ENCODE measurements at places on chromosomes 11 and 22.

GRCh38 chr22:38284042-38284402 lies 11.2 kb upstream of the TMEM184B start:
- peak; percentile 78 for DNase-seq

- no peak for DNase-seq
Measured at GRCh38 chr11:1771273-1771672, 7.5 kb upstream of the CTSD start.

DNA sequence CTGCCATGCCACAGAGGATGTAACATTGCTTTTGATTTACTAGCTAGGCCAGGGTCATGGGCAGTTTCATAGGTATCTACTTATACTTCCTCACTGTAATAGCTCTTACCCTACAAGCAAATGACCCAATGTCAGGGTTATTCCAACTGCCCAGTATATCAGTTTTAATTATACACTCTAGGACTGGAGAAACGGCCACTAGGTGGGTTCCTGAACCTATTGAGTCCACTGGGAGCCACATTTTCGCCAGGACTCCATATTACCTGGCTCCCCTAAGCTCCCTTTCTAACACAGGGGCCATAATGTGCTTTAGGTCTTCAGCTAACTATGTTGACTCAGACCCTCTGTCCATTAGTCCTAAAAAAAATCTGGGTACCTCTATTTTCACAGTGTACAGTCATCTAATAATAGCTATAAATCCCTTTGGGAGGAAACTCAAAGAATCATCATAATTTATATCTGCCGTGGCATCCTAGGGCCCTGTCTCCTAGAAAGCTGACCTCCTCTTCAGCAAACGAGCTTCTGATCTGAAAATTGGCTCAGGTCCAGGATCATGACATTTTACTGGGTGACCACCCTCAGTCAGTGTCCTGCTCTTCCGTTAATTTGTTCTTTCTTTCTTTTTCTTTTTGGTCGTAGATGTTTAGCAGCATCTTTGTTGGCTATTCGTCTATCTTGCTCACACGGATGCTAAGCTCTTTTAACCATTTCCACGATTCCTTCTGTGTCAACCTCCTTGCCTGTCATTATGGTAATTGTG lies 244.3 kb downstream of the FAM76B start:
- no peak for DNase-seq

DNA sequence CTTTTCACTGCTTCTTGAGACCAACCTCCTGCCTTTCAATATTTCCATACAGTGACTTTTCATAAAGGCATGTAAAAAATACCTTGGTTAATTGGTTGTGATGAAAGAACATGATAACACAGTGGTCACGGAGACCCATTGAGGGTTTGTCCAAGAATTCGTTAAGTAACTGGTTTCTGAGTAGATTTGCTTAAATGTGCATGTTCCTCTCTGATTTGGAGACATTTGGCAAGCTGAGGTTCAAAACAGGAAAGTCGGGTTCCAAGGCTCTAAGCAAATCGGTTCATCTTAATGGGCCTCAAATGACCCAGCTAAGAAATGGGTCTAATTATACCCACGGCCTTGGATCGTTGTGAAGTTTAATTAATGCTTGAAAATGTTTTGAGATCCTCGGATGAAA lies 36.9 kb upstream of the CCND1 start:
- DNase-seq = no peak

- no peak for DNase-seq
Measured at GRCh38 chr11:111379602-111380136, 594 bp upstream of the POU2AF1 start.

GRCh38 chr11:2458321-2458720 lies 13.5 kb downstream of the KCNQ1 start:
- no peak for DNase-seq

DNA sequence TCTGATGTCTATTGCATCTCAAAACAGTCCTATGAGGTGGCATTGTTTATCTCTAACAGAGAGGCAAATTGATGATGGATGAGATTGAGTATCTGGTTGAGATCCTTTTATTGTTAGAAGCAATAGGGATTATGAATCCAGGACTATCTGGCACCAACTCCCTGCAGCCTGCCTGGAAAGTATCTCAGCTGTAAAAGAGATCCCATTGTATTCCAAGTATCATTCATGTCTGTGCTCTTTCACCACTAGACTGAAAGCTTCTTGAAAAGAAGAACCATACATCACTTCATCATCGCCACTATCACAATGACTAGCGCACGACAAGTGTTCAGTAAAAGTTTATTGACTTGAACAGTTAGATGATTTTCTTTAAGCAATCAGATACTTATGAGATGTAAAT lies 41.9 kb upstream of the PCF11 start:
- no peak for DNase-seq

- no peak for DNase-seq
Measured at GRCh38 chr11:30573951-30574350, 12.2 kb downstream of the MPPED2 start.

DNA sequence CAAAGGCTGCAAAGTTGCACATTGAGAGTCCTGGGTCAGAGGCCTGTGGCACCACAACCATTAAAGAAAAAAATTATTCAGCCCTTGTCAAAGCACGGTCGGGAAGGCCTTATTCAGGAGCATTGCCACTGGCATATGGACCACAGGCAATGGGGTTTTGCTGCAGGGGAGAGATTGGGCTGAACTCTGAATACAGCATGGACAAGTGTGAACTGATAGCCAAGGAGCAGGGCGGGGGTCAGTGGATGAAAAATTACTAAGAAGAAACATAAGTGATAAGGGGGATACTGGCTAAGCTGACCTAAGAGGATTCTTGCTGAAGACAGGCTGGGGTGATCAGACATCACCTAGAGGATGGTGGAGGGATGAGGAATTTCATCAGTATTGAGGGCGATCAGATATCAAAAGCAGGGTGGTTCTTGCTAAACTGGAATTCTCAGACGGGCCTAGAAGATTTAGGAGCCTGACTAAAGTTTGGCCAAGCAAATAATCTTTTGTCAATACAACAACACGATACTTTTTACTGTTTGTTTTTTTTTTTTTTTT lies 3.3 kb upstream of the DGCR8 start:
- no peak for DNase-seq

DNA sequence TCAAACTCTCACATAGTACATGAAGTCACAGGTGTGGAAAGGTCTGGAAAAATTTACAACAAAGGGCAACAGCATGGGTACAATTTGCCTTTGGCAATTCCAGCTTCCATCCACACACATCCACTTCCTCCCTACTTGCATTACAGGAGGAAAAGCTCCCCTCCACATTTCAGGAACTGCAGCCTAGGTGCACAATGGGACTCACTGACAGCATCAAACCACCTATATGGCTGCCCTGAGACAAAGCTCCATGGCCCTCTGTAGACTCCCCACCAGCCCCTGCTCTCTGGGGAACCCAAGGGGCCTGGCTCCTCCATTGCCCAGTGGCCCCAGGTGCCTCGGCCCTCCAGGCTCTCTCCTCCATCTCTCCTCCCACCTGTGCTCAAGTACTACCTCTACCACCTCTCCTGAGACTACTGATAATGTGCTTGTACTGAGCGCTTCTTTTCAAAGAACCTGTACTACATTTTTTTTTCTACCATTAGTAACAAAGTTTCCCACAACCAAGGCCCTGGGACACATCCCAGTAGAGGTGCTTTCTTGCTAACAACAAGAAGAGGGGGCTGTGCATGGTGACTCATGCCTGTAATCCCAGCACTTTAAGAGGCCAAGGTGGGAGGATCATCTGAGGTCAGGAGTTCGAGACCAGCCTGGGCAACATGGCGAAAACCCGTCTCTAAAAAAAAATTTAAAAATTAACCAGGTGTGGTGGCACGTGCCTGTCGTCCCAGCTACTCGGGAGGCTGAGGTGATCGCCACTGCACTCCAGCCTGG lies 4.9 kb downstream of the YPEL1 start:
- DNase-seq = no peak

DNA sequence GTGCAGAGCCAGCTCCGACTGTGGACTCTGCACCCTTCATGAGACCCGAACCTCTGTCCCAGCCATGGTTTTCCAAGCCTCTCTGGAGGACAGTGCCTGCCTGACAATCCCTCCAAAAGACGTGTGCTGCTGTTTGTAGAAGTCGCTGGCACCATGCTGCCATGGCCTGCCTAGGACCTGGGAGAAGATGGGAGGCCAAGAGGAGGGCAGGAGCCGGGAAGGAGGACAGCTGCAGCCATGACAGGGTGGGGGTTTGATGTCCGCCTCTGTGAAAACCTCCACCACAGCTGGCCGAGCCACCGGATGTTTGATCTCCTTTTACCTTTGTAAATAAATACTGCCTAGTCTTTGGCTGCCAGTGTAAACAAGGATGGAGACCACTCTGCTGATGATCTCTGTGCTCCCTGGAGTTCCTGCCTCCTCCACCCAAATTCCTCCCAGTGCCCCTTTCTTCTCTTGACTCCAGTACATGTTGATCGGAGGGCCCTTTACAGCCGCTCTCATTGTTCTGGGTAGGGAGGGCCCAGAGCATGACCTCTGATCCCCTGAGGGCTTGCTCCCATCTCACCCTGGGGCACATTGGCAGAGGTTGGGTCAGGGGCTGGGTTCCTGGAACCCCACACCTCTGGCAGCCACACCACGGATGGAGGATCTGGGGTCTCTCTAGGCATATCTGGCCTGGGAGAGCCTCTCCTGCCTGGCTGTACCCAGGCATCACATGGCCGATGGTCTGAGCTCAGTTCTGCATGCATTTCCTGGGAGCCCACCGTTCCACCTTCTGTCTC lies 66.9 kb downstream of the BCR start:
- no peak for DNase-seq

- no peak for DNase-seq
Measured at GRCh38 chr11:43053638-43054412, 258.0 kb upstream of the API5 start.

DNA sequence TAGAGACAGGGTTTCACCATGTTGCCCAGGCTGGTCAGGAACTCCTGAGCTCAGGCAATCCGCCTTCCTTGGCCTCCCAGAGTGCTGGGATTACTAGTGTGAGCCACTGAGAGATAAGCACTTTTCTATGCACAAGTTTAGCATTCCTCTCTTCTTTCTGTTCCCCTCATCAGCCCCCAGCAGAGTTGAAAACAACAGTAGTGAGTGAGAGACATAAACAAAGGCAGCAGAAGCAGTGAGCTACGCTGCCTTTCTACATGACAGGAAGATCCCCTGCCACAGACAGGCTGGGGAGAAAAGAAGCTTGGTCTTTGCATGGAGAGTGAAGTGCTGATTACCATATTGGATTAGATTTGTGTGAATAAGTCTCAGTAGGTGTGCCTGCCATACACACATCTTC lies 392.0 kb upstream of the KIRREL3 start:
- DNase-seq = no peak

DNA sequence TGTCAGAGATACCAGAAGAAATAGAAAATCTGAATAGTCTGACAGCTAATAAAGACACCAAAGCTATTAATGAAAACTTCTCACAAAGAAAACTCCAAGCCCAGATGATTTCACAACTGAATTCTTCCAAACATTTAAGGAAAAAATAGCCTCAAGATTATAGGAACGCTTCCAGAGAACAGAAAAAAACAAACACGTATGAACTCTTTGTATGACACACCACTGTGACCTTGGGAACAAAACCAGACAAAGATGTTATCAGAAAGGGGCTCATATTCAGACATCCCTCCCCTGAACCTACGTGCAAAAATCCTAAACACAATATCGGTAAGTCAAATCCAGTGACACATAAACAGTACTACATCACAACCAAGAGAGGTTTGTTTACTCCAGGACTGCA lies 23.5 kb downstream of the CERK start:
- no peak for DNase-seq

DNA sequence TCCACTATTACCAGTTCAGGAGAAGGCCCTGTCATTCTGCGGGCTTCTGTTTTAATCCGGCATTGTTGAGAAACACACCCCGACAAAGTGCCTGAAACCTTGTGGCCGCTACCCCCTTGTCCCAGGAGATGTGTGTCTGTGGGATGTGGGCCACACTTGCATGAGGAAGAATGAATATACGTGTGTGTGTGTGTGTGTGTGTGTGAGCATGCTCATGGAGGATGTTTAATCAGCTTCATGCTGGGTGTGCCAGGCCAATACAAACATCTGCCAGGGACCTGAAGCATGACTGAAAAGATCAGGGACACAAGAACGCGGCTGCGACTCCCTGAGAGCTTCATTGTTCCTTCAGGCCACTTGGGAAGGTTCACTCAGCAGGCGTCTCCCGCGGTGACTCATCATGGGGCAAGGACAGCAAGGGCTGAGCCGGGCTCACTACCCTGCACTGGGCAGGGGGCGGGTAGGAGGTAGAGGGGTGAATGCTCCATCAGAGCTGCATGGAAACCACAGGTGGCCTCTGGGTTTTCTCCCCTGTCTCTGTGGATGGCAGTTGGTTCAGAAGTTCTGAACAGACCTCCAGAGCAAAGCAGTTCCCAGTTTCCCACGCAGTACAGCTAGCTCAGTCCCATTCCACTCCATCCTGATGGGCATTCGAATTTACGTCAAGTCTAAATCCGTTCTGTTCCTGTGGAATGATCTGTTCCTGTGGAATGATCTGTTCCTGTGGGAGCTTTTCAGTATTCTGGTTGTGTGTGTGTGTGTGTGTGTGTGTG lies 7.0 kb upstream of the MALAT1 start:
- DNase-seq = no peak

DNA sequence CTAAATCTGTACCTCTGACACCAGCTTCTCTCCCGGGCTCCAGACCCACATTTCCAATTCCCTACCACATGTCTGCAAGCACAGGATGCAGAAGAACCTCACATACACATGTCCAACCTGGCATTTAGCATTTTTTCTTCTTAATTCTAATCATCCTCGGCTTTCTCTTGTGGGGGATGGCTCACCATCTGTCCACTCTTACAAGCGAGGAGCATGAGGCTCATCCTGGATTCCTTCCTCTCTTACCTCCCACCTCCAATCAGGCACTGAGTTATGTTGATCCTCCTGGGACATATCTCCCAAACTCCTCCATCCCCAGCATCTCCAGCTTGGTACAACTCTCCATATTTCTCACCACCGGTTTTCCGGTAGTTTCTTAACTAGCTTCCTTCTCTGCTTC lies 149.8 kb upstream of the LARGE1 start:
- no peak for DNase-seq

DNA sequence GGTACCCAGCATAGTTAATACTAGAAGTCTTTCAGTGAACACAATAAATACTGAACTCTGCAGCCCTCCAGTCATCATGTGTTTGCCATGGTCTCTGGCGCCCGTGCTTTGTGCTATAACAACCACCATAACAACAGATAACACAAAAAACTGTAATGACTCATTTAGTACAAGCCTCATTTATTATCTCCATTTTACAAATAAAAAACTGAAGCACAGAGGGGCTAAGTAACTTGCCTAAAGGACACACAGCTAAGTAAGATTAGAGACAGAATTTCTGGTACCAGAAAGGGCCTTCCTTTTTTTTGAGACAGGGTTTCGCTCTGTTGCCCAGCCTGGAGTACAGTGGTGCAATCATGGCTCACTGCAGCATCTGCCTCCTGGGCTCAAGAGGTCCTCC lies 19.5 kb downstream of the RBFOX2 start:
- no peak for DNase-seq

DNA sequence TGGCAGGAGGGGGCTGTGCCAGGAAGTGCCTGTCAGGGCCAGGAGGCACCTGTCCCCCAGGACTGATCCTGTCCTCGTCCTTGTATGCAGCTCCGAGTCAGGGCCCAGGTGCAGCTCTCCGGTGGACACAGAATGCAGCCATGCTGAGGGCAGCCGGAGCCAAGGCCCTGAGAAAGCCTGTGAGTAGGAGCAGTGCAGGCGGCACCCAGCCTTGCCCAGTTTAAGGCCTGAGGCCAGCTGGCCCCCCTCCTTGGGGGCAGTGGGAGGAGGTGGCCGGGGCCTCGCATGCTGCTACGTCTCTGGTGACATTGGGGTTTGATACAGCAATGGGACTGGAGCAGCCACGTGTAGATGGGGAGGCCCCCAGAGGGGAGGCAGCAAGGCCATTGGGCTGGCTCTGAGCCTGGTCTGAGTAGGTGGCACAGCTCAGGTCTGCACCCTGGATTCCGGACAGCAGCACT lies 34.9 kb downstream of the SBF1 start:
- DNase-seq = no peak
